Cardiac septum (tissue), 1 donor: ENCODE measurements at places on chromosomes 6 and 20. TPM values are rescaled to one million over a fixed set of nuclear protein-coding genes. Genes with fewer than 3 reads are reported as not detected.
A peak's percentile ranks its signal among the peaks of the same experiment; 100 is the strongest.

GRCh38 chr20:4836473-4836872, 114.8 kb downstream of the PRND start:
- DNase-seq: no peak

GRCh38 chr6:169780571-169781091, 29.2 kb downstream of the ERMARD start:
- no peak for DNase-seq

DNA sequence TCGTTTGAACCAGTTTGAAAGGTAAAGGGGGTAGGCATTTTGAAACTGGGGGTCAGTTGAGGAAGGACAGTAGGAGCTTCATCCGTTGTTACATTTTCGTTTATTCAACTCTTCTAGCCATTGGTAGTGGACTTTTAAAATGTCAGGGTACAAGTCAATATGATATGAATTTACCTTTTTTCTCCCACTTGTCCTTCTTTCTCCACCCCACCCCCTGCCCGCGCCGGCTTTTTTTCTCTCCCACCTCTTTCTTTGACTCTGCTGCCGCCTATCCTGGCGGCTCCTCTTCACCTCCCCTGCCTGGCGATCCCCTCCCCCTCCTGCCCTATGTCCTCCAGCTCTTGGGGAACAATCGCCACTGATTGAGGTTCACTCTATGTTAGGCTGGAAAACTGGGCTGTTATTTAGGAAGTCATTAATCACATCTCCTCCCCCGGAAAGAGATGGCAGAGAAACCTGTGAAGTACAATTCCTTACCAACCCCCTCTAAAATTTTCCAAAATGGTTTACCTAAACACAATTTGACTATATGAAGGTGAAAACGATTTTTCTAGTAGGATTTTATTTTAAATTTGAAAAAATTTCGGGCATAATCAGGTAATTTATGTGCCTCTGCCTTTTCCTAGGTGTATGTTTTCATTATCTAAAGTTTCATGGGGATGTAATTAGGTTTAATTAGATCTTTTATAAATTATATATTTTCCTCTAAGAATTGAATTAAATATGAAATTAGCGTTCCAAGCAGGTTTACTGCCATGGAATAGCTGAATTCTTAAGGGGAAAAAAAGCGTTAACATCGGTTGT, 778 bp upstream of the LIN28B start:
- no peak for DNase-seq

DNA sequence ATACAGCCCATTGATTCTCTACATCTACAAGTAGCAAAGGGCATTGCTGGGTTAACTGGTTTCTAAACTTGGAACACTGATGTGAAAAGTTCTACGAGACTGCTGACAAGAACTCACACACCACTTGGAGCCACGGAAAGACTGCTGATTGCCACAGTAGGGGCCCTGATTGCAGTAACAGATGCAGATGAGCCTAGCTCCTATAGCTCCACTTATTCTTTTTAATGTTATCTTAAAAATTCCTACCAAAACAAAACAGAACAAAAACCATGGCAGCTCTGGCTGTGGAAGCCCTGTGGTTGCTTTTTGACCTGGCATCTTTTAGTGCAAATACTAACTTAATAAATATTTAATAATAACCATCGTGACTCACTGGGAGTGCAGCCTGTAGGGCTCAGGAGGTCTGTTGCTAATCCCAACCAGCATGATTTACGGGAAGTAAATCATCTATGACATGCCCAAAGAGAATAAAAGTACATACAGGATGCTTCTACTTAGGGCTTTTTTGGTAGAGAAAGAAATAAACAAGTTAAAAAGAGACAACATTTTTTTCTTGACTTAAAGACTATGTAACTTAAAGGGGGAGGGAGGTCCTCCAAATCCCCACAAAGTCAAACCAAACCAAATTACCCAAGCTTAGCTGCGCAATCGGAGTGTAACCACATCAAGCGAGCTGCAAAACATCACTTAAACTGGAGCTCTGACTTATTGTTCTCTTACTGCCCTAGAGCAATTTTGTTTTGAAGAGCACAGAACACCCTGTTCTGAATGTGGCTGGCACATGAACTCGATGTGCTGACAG, 87.2 kb downstream of the FKBP5 start:
- peak; percentile 77 for DNase-seq

DNA sequence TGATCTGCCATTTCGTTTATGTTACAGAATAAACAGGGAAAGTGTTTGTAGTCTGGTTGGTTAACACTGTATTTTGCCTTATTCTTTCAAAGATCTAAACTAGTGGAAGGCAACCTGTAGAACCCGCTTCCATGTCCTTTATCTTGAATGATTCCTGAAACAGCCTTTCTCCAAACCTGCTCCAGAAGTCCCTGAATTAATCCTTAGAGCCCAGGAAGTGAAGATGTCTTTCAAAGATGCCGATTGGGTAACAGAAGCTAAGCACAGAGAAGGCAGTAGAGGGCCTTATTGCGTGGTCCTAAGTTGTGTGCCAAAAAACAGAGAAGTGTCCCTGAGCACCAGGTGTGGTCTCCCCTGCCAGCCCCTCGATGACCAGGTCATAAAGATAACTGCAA, 19.2 kb upstream of the ZSCAN16 start:
- no peak for DNase-seq

DNA sequence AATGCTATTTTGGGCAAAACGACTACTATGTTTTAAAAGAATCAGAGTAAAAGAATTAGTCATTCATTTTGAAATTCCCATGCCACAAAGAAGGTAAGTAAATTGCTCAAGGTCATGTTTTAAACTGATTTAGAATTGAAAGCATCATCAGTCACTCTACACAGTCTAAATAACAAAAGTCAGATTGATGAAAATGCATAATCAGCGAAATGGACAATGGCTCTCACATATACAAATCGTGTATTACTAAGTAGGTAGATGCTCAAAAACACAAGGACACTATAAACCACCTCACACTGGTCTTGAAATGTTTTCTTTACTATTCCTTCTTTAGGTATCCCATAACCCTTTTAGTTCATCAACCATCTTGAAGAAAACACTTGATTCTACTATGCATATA, 135.4 kb downstream of the OPN5 start:
- DNase-seq: no peak

DNA sequence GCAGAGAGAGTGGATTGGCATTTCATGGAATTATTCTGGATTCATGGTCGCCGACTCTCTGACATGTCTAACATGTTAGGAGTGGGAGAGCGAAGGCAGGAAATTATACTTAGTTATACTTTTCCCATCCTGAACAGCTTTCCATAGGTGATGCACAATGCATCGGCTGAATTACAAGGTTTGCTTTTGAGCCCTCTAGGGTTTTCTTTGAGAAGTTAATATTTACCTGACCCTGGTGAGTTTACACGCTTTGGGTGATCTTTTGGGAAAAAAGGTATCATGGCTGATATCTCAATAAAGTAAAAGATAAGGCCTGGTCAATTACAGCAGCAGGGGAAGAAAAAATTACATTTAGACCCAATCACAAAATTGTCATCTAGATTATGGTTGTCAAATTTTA, 14.0 kb upstream of the NKX2-2 start:
- no peak for DNase-seq

GRCh38 chr20:11429889-11430519, 487.7 kb upstream of the BTBD3 start:
- no peak for DNase-seq

- DNase-seq: no peak
Observed at GRCh38 chr20:56506103-56506502, 18.4 kb upstream of the FAM209A start.

DNA sequence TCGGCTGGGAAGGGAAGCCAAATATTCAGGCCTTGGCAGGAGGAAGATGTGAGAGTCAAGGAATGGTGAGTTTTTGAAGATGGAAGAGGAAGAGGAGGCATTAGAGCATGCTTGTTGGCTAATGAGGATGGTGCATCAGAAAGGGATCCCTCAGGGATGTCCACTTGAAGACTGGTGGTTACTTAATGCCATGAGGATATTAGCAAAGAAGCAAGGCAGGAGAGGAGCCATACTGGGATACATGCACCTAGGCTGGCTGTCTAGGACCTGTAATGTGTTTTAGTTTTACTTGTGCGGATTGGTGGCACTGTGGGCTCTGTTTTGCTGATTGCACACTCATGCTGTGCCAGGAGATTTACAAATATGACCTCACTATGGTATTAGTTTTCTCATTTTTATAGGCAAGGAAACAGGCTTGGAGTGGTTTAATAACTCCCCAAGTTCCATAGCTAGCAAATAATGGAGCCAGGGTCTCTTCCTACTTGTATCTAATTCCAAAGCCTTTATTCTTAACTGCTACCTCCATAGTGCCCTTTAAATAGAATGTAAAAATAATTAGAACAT, 37.8 kb downstream of the NCOA7 start:
- DNase-seq: no peak

ALDH5A1 gene
- total RNA-seq: 17.4 TPM

NT5E gene
- 5.9 TPM for total RNA-seq

TUBB2B gene
- total RNA-seq: 1.2 TPM

LGSN gene
- not detected for total RNA-seq
